ENCODE measurements at places on chromosomes 2 and 18.
A peak's percentile ranks its signal among the peaks of the same experiment; 100 is the strongest.

GRCh38 chr2:82023710-82024109 is 1719.2 kb upstream of the LRRTM1 start:
- no peak for DNase-seq

DNA sequence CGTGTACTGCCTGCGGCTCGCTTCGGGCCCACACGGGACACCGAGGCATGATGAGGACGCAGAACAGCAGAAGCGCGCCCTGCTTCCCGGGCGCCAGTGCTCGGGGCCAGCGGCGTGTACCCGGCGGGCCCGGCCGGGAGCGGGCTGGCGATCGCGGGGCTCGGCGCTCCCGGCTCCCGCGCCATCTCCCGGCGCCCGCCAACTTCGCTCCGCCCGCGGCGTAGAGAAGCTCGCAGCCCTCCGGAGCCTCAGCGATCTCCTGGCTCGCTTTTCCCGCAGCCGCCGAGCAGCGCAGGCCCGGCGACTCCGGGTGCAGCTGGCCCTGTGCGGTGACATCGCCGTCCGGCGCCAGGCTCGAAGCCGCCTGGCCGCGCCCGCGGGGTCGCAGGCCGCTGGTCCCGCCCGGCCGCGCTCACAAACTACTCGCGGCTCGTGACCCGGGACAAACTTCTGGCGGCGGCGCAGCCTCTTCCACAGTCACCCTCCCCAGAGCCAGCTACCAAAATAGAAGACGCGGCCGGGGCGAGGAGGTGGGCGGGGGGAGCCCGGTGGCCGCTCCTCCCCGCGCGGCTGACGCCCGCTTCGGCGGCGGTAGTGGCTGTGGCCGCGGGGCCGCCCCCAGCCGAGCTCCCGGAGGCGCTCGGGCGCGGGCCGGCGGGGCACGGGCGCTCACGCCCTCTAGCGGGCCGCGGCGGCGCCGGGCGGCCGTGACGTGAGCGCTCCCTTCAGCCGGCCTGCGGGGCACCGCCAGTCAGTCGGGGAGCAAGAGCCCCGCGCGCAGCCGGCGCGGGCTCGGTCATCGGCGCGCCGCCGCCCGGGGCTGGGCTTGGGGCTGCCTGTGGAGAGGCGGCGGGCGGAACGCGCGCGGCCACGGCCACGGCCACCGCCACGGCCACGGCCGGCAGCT is at the start of gene PTPRM:
PTPRM (plus strand) TSS at position 750 of the 907 bp plus-strand sequence. CDS start 503 bp downstream, outside the sequence.
- peak; percentile 64 for DNase-seq

- DNase-seq: no peak
Measured at GRCh38 chr2:102359527-102359926, 3.9 kb downstream of the IL18R1 start.

DNA sequence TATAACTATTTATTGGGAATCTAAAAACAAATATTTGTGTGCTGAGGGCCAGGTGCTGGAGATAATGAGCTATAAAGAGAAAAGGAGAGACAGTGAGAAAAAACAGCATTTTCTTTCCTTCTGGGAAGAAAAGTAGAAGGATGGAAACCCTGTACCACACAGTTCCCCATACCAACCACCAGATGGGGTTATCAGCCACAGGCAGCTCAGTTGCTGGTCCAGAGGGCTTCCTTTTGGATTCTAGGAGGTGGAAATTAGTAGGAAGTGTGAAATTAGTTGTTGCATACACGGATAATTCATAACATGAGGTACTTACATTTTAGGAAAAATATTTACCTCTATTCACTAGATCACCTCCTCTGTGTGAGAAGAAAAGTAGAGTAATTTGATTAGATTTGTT is 237.0 kb upstream of the FOSL2 start:
- no peak for DNase-seq

DNA sequence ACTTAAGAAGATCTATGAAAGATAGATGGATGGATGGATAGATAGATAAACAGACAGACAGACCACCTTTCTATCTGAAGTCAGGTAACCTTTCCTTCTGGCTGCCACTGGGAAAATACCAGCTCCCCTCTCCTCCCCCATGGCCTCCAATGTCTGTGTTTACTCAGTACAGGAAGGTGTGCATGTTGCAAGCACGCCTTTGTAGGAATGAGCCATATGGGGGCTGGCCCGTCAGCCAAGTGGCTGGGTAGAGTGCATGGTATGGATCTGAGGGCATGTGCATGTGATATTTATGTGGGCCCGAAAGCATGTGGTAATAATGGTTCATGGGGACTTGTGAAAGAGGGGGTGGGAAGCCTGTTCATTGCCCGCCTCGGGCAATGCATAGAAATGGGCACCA is 109.2 kb upstream of the FZD7 start:
- no peak for DNase-seq

DNA sequence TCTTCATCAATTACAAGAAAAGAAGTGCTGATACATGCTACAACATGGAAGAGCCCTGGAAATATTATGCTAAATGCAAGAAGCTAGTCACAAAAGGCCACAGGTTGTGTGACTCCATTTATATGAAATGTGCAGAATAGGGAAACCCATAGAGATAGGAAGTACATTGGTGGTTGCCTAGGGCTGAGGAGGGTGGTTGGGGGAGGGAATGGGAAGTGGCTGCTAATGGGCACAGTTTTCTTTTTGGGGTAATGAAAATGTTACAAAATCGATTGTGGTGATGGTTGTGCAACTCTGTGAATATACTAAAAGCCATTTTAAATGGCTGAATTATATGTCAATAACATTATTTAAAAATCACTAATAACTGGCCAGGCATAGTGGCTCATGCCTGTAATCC is 24.3 kb upstream of the RESP18 start:
- DNase-seq: no peak

DNA sequence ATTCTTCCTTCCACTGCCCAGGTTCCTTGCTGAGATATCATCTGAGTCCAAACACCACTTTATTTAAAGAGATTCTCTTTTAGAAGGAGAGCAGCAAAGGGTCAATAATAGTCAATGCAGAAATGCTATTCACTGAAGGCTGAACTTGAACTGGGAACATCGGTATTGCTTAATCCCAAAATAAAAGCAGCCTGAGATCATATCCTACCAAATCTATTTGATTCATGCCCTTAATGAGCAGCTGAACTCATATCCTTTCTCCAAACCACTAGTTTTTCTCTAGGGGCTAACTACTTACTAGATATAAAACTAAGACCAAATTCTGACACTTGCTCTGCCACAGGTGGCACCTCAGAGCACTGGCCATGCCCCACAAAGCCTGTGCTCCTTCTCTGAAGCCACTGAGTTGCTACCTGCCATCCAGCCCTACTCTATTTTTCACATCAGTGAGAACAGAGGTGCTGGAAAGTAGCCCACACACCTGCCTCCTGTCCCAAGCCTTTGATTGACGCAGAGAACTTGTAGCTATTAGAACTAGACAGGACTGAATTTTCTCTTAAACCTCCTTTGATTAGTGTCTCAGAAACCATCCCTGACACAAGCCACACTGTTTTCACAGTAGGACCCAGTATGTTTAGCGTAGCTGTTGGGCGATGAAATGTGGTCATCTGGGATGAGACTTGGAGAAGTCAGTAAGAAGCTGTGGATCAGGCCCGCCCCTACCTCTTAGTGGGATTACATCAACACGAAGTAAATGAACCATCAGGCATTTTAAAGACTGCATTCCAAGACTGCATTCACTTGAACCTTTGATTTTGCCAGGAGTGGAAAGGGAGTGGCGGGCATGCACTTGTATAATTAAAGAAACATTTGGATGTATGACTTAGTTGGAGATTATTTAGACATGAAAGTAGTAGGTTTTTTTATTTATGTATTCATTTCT is 124.3 kb downstream of the RBMS1 start:
- no peak for DNase-seq

DNA sequence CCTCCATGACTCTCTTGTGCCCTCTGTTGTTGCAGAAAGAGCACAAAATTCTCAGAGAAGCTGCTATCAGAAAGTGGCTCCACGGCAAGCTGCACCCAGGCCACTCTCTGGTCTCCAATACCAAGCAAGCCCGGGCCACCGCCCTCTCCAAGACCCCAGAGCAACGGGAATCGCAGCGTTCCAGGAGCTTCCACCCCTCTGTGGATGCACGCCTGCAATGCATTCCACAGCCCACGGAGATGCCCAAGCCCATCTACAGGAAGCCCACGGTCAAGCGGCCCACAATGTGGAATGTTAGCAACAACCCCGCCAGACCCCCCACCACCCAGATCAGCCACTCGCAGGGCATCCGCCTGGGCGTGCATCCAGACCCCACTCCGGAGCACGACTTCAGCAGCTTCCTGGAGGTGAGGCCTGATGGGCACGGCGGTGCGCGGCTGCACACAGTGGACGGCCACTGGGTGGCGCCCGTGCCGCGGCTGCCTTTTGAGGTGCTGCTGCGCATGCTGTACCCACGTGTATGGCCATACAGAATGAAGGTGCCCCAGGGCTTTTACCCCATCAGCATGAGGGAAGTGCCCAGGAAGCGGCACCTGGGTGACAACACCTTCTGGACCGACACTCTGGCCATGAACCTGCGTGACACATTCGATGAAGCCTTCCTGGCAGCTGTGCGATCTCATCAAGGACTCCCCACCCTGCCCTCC is 6.3 kb downstream of the ANKRD53 start:
- DNase-seq: no peak

DNA sequence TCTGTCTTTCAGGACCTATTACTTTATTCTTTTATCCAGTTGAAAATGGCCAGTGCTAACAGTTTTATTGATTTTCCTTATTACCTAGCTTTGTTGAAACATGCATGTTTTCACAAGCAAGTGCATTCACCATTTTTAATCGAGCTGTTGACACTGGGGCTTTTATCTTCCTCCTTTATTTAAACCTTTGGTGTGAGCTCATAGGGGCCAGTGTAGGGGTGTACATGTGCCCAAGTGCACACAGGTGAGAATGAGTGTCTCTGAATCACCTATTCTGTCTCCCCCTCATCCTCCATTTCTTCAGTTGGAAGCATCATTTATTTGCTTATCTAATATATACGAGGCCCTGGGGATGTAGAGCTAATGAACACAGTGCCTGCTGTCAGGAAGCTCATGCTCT is 199.1 kb downstream of the PRKCE start:
- DNase-seq: no peak

DNA sequence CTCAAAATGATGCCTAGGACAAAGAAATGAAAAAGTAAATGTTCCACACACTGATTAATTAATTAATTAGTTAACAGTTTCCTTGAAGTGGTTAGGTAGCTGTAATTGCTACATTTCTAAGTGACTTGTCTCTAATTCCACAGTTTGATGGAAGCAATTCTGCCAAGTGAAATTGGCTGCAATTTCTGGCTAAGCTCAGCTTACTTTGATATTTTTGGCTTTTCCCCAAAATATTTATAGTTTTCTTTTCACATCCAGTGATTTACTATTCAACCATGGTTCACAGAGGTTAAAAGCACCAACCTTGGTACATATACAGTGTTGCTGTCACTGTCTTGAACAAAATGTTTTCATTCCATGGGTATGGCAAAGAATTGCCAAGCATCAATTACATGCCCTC is 459.5 kb upstream of the CDH20 start:
- DNase-seq: no peak

DNA sequence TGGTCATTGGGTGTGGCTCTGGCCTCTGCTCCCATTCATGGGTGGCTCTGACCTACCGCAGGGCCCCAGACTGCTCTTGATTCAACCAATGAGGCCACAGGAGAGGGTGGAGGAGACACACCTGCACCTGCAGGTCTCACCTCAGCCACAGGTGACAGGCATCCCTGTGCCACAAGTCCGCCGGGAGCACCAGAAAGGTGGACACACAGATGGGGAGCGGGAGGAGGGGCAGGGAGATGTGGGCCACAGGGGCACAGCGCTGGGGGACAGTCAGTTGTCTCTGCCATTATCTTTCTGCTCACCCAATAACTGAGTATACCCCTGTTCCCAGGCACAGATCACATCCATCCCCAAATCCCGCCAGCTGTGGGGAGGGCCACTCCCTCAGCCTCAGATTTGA is 189.1 kb upstream of the SALL3 start:
- no peak for DNase-seq

DNA sequence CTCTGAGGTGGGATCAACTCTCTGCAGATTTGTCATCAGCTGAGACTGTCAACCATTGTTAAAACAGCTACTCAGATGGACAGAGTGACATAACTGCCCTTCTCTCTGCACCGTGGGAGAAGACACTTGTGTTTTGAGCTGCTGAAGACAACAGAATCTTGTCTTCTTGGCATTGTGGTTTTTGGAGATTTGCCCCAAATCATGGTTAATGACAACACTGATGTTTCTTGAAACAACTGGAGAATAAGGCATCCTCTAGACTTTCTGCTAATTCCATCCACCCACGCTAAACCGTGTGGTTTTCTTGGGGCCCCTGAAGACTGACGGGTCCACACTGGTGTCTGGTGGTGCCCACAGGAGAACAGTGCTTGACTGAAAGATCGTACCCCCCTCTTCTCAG is 39.5 kb downstream of the SH3BP4 start:
- no peak for DNase-seq

- no peak for DNase-seq
Measured at GRCh38 chr2:147150241-147150635, 694.6 kb upstream of the ACVR2A start.

- DNase-seq: no peak
Measured at GRCh38 chr2:241858206-241859016, at the start of gene PDCD1. Gene PDCD1 (minus strand): TSS chr2:241858894. CDS start chr2:241858838, 56 bp downstream.

All from ascending aorta (tissue), 2 donors.